Right lobe of liver (tissue), 6 donors: ENCODE measurements at places on chromosomes 7 and 10. TPM values are rescaled to one million over a fixed set of nuclear protein-coding genes. Genes with fewer than 3 reads are reported as not detected.

The KCNH2 gene
- 0.24 TPM for total RNA-seq

The STYXL1 gene
- 18.3 TPM for total RNA-seq

The IFIT2 gene
- total RNA-seq: 6.4 TPM

The PON3 gene
- total RNA-seq: 170 TPM

The ADAMTS14 gene
- total RNA-seq: 0.12 TPM
